ENCODE measurements at places on chromosomes 2 and 18.
A peak's percentile ranks its signal among the peaks of the same experiment; 100 is the strongest.

- H3K4me3 ChIP-seq = no peak overlapping the region
- no peaks in the 10 kb centered on the region for H3K36me3 ChIP-seq
- no peaks in the 10 kb centered on the region for H3K27me3 ChIP-seq
- no peaks in the 10 kb centered on the region for H3K4me1 ChIP-seq
- DNase-seq = no peak
- no peak overlapping the region for H3K27ac ChIP-seq
These were observed 40.2 kb upstream of the NEB start for GRCh38 chr2:151774506-151774905.

- DNase-seq = no peak
- no peaks in the 10 kb centered on the region for H3K27me3 ChIP-seq
- H3K36me3 ChIP-seq = no peaks in the 10 kb centered on the region
- H3K4me1 ChIP-seq = no peaks in the 10 kb centered on the region
- H3K27ac ChIP-seq = no peak overlapping the region
- no peak overlapping the region for H3K4me3 ChIP-seq
These were observed 17.0 kb downstream of the COL4A4 start for GRCh38 chr2:227147023-227147422.

GRCh38 chr2:222548992-222549391, 106.9 kb downstream of the FARSB start:
- H3K36me3 ChIP-seq = no peaks in the 10 kb centered on the region
- no peak overlapping the region for H3K4me3 ChIP-seq
- peaks cover 14% of the 10 kb centered on the region for H3K27me3 ChIP-seq
- no peak overlapping the region for H3K27ac ChIP-seq
- H3K4me1 ChIP-seq = no peaks in the 10 kb centered on the region

- H3K27me3 ChIP-seq = no peaks in the 10 kb centered on the region
- peak; percentile 4 for DNase-seq
- H3K36me3 ChIP-seq = no peaks in the 10 kb centered on the region
- H3K4me1 ChIP-seq = no peaks in the 10 kb centered on the region
- H3K4me3 ChIP-seq = no peak overlapping the region
These were observed 356.0 kb upstream of the GALNT5 start for GRCh38 chr2:156901373-156902031.

DNA sequence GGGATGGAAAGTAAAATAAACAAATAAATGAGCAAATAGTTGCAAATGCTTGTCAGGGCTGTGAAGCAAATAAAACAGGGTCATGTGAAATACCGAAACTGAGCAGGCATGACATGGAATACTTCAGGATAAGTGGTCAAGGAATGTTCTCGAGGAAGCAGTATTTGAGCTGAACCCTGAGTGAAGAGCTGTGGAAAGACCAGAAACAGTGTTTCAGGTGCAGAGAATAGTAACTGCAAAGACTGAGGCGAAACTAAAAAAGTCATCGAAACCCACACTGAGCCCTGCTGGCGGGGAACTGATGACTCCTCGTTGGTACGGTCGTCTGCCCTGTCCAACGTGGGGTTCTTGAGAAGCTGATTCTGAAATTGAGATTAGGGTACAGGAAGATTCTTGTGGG, 27.2 kb upstream of the MYCN start:
- H3K4me3 ChIP-seq = no peak overlapping the region
- H3K36me3 ChIP-seq = no peaks in the 10 kb centered on the region
- no peak for DNase-seq

DNA sequence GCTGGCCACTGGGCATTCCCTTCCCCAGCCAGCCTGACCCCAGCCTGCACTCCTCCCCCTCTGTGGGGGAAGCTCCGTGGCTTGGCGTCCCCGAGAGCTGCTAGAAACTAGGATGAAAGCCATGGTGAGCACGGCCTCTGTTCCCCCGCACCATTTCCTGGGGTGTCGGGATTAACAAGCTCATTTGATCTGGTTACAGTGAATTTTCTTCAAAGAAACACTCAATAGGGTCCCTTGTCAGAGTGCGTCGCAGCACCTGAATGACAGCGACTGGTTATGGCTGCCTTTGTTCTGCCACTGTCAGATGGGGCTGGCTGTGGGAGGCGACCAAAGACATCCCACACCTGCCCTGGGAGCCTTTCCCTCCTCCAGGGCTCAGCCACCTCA, 7.7 kb upstream of the ALPI start:
- no peak overlapping the region for H3K27ac ChIP-seq
- no peaks in the 10 kb centered on the region for H3K36me3 ChIP-seq
- no peaks in the 10 kb centered on the region for H3K27me3 ChIP-seq
- no peaks in the 10 kb centered on the region for H3K4me1 ChIP-seq
- H3K4me3 ChIP-seq = no peak overlapping the region
